ENCODE measurements at places on chromosomes 1 and 21. TPM values are rescaled to one million over a fixed set of nuclear protein-coding genes. Genes with fewer than 3 reads are reported as not detected.

CLCA4 gene
- polyA plus RNA-seq: not detected

DNA sequence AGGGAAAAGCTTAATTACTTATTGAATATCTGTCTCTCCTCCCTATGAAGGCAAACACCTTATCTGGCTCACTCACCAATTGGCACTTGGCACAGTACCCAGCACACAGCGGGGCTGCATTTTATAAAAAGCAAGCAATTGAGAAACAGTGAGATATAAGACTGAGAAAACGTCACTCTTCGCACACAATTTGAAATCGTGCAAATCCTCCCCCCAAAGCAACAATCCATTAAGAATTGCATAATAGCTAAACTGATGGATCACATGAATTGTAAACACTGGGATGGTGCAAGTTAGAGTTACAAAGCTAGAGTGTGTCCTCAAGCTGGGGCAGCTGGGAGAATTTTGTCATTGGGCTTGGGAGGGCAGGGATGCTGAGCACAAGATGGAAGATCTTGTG is 27.1 kb downstream of the PRDX6 start:
- DNase-seq: no peak

DNA sequence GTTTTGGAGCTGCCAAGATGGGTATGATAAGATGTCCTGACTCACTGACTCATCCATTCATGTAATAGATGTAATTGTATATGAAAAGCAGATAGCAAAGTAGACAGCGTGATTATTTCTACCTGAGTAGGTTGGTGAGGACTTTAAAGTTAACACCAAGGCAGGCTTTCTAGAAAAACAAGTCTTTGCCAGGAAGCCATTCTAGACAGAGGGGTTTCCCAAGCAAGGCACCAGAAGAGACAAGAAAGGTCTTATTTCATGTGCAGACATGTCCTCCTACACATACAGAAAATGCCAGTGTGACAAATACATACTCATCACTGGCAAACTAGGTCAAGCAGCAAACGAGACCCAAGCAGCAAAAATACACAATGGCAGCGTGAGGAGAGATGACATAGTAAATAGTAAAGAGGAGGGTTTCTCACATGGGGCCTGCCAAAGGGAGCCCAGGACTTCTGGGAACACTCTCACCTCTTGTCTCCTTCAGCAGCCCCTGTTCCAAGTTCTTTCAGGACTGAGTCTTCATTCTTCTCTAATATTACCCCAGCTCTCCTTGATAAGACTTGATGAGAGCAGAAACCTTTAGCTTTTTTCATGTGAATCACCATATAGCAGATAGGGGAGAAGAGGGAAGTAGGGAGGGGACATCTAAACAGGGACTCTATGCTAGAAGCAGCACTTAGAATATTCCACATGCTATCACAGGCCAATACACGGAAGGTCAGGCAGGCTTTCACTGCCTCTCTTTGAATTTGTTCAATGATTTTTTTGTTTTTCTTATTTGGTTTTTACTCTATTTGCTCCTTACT is 114.6 kb upstream of the ATP1B1 start:
- no peak for DNase-seq

DNA sequence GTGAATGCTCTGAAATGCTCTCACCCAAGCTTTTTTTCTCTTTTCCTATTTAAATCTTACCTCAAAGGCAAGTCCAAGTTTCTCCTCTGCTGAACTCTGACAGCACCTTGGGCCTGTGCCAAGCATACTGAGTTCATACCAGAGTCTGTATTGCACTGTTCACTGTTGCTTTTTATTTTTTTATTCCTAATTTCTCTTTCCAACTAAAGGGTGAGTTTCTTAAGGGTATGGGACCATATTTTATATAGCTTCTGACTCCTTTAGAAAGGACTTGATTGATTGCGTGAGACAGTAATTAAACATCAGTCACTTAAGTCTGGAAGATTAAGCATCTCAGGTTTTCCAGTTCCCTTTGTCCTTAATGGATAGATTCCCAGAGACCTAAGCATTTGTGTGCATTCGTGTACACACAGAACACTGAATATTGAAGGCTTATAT is 69.9 kb downstream of the CACHD1 start:
- no peak for DNase-seq

GRCh38 chr1:63255153-63255552 is 67.2 kb upstream of the FOXD3 start:
- DNase-seq: no peak

DNA sequence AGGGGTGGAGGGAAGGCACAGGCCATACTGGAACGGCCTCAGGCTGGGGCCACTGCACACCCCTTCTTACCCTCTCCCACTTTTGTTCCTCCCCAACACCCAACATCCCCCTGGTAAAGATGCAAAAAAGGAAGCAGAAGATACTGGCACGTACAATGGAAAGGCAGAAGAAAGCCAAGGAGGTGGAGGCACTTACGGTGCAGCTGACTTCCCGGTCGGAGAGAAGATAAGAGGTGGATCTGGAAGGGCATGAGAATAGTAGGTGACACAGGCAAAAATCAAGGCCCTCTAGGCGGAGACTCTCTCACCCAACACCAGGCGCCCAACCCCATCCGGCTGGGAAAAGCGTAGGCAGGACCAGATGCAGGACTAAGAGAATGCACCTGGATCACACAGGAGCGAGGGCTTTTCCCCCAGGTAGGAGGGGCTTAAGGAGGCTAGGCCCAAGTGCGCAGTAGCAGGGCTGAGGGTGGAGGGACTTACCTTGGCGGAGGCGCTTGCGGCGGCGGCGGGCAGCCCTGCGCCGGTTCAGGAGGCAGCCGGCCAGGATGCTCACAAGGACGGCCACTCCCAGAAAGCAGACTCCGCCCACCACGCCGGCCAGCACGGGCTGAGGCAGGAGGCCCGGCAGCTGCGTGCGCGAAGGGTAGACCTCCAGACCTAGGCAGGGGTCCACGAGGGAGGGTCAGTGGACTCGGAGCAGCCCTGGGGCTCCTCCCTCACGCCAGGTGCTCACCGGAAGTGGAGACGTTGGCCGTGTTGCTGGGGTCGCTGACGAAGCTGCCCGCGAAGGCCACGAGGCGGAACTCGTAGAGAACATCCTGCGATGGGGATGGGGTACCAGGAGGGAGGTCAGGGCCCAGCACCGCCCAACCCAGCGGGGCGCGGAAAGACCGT is 4.1 kb upstream of the TAGLN2 start:
- no peak for DNase-seq

COL24A1 gene
- polyA plus RNA-seq: 2.2 TPM

SLC19A2 gene
- 4.8 TPM for polyA plus RNA-seq

COL16A1 gene
- 39.5 TPM for polyA plus RNA-seq

DNA sequence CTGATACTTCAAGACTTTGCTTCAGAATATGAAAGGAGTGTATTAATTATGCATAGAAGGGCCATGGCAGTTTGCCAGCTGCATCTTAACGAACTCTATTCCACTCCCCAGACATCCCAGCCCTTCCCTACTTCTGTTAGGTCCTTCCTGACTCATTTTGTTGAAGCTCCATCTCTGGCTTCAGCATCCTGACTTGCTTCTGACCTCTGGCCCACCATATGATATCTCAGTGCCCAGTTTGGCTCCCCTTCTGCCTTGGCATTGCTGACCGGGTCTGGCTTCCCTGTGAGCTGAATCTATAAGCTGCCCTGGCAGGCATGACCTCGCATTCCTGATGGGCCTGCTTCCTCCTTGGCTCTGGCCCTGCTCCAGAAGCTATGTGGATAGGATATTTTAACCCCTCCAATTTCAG is 27.6 kb upstream of the ARHGAP29 start:
- DNase-seq: no peak

DNA sequence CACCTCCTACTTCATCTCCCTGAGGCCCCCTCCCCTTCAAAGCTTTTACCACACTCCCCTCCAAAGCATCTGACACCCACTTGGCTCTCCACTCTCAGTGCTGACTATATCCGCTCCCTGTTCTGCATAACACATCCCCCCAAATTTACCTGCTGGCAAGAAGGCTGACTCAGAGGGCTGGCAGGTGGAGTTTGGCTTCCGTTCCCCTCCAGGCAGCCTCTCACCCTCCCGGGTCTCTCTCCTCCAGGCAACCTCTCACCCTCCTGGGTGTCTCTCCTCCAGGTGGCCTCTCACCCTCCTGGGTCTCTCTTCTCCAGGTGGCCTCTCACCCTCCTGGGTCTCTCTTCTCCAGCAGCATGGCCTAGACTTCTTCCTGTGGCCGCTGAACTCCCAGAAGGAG is 562.1 kb downstream of the NPHP4 start:
- DNase-seq: no peak

SLC1A7 gene
- 0.11 TPM for polyA plus RNA-seq

GRCh38 chr1:41479000-41479807 is 5.3 kb downstream of the EDN2 start:
- DNase-seq: no peak

DNA sequence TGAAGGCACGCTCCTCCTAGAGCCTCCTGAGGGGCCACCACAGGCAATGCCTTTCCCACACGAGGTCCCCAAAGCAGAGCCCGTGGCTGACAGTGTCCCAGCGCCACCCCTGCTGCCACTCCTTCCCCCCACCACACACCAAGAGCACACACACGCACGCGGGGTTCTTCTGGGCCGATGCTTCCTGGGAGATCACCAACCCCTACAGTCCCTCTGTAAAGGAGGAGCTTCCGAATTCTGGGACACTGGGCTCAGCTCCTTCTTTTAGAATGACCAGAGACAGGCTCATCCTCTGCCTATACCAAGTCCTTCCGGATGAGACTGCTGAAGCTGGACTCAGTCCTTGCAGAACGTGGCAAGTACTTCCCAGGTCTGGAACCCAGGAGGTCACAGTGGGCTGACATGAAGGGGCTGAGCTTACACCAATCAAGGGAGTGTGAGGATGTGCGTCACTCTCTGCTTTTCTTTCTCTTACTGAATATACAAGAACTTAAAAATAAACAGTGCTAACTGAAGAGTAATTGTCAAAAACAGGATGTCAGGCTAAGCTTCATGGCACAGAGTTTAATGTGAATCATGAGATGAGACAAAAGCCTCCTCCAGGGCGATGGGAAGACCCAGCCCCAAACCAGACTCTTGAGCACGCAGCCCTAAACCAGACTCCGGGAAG is 12.7 kb downstream of the SSU72 start:
- no peak for DNase-seq

- no peak for DNase-seq
Measured at GRCh38 chr1:245370905-245371581, 216.3 kb downstream of the KIF26B start.

DNA sequence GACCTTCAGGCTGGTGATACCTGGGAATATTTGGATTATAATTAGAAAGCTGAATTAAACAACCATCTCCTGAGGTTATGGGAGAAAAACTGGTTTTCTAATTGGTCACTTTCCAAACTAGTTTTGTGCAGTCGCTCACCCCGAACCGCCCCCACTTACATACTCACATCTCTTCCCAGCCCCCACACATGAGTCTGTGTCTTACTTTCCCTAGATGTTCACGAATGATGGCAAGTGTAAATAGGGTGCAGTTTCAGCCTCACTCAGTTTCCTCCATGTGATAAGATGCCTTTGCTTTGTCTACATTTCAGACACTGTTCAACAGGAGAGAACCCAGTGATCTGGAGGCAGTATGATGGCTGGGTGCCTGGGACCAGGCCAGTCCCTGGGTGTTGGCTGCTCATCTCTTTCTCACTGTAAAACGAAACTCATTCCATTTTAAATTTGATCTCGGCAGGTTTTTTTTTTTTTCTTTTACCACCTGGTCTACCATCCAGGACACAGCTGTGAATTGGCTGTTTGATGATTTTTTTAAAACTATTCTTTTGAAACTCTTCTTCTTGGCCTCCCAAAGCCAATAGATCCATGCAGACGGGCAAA is 164.3 kb upstream of the RAB4A start:
- DNase-seq: no peak
